ENCODE measurements at places on chromosomes 11 and 22.

DNA sequence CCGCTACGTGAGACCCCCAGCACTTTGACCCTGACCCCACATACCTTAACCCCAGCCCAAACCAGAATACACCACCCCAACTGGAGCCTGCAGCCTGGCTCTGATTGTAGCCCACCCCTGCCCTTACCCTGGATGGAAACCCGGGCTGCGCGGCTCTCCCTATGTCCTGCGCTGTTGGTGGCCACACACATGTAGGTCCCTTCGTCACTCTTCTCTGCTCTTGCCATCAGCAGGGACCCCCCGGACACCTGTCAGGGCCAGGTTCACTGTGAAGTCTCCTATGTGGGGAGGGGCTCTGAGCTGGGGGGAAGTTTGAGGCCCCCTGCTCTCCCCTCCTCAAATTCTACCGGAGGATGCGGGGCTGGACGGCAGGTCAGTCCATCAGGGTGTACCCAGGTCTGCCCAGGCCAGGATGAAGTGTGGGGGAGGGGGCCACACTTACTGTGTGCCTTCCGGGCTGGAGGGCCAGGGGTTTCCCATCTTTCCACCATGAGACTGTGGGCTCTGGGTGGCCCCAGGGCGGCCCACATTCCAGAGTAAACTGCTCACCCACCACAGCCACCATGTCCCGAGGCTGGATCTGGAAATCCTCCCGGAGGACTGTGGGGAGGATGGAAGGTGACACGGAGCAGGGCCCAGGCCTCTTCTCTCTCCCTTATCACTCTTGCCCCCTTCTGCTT is 1.5 kb downstream of the ROBO4 start:
- DNase-seq: no peak

DNA sequence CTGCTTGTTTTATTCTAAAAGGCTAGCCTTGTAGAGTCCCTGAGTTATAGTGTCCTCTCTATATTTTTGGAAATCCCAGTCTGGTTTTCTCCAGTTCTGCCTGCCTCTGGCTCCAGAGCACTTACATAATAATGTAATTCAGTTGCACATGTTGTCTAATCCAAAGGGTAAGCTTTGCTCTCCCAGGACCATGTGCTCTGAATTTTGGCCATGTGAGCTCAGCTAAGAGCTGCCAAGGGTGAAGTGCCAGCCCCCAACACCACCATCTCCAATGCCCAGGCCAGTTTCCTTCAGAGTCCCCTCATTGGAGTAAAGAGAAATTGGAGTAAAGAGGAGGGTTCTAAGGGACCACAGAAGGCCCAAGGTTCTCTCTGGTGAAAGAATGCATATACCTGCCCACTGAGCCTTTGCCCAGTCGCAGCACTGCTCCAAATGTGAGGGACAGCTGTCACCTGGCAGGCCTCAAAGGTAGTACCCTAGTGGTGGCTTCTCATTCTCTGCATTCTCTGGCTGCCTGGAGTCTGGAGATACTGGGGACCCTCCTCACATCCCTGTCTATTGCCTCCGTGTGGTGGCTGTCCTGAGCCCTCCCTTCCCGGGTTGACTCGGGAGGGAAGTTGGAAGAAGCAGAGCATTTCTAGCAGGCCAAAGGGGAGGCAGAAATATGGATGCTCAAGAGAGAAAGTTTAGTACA is 4.9 kb downstream of the CRY2 start:
- DNase-seq: no peak

- DNase-seq: peak; percentile 45
These were observed 26.5 kb downstream of the MYO7A start for GRCh38 chr11:77154381-77155081.

- no peak for DNase-seq
These were observed 829.9 kb downstream of the METTL15 start for GRCh38 chr11:28938091-28938490.

DNA sequence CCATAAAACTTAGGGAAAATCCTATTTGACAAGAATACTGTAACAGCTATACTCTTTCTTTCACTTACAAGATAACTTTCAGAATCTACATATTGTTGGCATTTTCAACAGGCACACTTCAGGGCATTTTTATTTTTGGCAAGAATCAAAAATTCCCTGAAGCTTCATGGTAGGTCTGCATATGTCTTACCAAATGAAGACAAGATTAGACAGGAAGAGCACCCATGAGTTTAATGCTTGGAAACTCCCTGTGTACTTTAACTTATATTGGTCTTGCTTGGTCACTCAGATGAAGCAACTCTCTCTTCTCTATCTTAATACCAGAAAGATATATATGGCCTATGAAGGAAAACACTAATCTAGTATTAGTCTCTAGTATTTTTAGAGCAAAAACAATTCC is 137.7 kb downstream of the ATG16L2 start:
- no peak for DNase-seq

DNA sequence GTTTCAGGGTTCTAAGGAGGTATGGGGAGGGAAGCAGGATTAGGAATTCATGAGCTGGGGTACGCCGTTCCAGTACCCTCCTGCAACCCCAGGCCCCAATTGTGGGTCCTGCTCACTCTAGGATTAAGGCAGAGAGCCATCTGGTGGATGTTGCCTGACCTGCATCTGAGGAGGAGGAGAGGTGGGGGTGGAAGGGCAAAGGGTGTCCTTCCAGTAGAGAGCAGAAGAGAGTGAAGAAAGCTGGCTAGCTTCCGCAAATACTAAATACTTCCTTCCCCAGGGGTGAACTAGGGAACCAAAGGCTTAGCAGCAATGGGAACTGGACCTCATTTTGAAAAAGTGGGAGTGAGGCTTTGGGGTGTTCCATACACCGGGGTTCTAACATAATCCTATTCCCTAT is 10.6 kb downstream of the LRRC51 start:
- peak; percentile 7 for DNase-seq

GRCh38 chr11:58994171-58994570 is 54.9 kb downstream of the GLYATL1 start:
- DNase-seq: no peak

DNA sequence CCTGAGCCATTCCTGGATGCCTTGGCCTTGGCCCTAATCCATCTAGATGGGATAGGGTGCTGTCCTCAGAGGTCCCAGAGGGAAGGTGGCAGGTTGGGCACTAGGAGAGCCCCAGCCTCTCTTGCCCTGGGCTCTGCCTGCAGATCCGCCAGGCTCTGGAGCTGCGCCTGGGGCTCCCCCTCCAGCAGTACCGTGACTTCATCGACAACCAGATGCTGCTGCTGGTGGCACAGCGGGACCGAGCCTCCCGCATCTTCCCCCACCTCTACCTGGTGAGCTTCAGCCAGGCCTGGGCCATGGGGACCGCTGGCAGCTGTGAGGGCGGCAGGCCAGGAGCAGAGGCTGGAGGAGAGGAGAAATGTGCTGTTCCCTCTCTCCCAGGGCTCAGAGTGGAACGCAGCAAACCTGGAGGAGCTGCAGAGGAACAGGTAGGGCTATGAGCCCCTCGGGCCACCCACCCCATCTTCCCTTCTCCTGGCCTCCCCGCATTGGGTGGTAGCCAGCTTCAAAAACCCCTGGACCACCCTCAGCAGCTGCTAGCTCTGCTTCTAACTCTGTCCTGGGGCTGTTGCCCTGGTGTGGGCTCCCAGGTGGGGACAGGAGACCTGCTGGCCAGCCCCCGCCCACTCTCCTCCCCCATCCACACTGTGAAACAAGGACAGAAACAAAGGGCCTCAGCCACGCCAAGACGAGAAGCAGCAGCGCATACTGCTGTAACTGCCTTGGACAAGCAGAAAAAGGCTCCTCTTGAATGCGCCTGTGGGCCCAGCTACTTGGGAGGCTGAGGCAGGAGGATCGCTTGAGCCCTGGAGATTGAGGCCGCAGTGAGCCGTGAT is 4.9 kb downstream of the SSH3 start:
- DNase-seq: no peak

- no peak for DNase-seq
These were observed 83.0 kb upstream of the YWHAH start for GRCh38 chr22:31861226-31861840.

- no peak for DNase-seq
These were observed 108.4 kb upstream of the CSNK2A3 start for GRCh38 chr11:11461473-11461872.

DNA sequence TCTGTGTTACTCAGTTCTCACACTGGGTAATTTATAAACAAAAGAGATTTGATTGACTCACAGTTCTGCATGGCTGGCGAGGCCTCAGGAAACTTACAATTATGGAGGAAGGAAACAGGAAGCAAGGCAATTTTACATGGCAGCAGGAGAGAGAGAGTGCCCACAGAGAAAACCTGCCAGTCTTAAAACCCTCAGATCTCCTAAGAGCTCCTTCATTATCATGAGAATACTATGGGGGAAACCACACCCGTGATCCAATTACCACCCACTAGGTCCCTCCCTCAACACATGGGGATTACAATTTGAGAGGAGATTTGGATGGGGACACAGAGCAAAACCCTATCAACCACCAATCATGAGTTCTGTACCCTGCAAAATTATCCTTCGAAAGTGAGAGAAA is 1180.8 kb downstream of the JRKL start:
- no peak for DNase-seq

DNA sequence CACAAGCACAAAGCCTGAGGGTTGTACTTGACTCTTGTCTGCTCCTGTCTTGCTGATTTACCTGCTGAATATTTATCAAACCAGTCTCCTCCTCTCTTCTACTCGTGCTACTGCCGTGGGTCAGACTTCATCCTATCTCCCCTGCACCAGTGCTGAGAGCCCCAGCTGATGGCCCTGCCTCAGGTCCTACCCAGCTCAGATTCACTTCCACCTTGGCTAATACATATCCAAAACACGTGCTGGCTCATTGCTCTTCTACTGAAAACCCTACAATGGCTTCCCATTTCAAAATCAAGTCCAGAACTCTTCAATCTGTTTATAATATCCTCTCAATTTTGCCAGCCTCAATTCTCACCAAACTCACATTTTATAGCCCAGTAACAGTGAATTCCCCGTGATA is 48.3 kb downstream of the RAB30 start:
- no peak for DNase-seq

DNA sequence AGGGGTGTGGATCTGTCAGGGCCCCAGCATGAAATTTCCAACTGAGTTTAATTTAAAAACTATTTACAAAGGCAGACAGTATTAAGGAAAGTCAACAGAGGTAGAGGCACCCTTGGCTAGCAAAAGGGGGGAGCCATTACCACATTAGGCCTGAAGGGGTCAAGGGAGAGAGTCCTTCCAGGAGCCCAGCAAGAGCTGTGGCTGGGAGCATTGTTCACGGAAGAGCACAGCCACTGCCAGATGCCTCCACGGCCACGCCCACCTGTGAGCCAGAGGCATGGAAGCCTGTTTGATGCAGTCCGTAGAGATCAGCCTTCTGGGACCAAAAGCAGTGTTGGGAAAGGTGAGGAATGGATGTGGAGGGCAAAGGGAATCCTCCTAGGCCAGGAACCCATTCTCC is 102.6 kb downstream of the GALNT18 start:
- DNase-seq: no peak

DNA sequence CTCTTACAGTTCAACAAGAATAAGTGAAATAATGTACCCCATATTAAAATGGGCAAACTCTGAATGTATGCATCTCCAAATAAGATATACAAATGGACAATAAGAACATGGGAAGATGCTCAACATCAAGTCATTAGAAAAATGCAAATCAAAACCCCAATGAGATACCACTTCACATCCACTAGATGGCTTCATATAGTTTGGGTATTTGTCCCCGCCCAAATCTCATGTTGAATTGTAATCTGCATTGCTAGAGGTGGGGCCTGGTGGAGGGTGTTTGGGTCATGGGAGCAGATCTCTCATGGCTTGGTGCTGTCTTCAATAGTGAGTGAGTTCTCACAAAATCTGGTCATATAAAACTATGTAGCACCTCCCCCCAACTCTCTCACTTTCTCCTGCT is 5.7 kb downstream of the MPZL2 start:
- no peak for DNase-seq

- no peak for DNase-seq
These were observed 27.9 kb downstream of the KCNC1 start for GRCh38 chr11:17762309-17762974.
